ENCODE measurements at places on chromosomes 4 and X. TPM values are rescaled to one million over a fixed set of nuclear protein-coding genes. Genes with fewer than 3 reads are reported as not detected.

TRIM60 gene
- total RNA-seq, result not detected

MAGEB17 gene
- total RNA-seq, result not detected

SUPT20HL2 gene
- total RNA-seq, result not detected

DOK7 gene
- total RNA-seq, result not detected

PCSK1N gene
- 24.1 TPM for total RNA-seq

FBXL5 gene
- total RNA-seq, result 32.7 TPM

- no peak for DNase-seq
- H3K36me3 ChIP-seq, result no peaks in the 10 kb centered on the region
- no peaks in the 10 kb centered on the region for H3K27me3 ChIP-seq
- H3K4me3 ChIP-seq, result no peak overlapping the region
- H3K4me1 ChIP-seq, result peaks cover 6% of the 10 kb centered on the region
- no peak overlapping the region for H3K27ac ChIP-seq
Measured at GRCh38 chr4:119020158-119020557, 115.5 kb upstream of the MYOZ2 start.

GRCh38 chr4:182413550-182413949 lies 170.3 kb downstream of the TENM3 start:
- no peak for DNase-seq
- H3K27me3 ChIP-seq, result no peaks in the 10 kb centered on the region
- H3K4me1 ChIP-seq, result no peaks in the 10 kb centered on the region
- no peaks in the 10 kb centered on the region for H3K36me3 ChIP-seq
- H3K27ac ChIP-seq, result no peak overlapping the region

DNA sequence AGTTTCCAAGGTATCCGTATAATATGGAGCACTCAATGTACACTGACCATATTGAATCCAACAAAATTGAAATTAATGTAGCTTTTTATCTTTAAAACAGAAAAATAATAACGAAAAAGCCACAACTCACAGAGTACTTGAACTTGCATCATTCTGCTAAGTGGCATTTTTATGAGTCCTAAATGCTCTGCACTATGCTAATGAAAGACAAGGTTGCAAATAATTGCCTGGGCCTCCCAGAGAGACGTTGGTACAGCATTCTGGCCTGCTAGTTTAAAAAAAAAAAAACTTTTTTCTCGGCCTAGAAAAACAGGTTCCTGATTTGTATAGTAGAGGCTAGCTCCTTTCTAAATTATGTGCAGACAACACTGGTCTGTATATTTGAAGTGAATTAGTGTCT lies 4.3 kb upstream of the FAM9B start:
- H3K27me3 ChIP-seq, result no peaks in the 10 kb centered on the region
- no peak overlapping the region for H3K4me3 ChIP-seq
- no peaks in the 10 kb centered on the region for H3K36me3 ChIP-seq
- DNase-seq, result no peak
- H3K27ac ChIP-seq, result no peak overlapping the region
- no peaks in the 10 kb centered on the region for H3K4me1 ChIP-seq

DNA sequence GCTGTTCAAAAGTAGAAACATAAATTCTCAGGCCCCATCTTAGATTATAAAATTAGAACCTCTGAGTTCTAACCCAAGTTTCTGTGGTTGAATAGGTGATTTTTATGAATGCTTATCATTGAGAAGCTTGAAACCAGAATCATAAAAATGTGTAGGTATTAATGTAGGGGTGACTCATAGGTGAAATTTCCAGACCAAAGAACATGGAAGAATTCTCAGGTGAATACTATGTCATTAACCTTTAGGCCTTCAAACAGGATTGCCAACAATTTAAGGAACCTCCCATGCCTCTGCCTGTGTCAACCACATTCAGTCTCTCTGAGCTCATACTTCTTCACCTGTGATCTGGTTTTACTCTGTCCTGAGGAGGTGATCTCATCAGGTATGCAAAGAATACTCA lies 177.8 kb downstream of the NPFFR2 start:
- H3K27ac ChIP-seq, result no peak overlapping the region
- DNase-seq, result peak; percentile 22
- no peaks in the 10 kb centered on the region for H3K27me3 ChIP-seq
- H3K4me3 ChIP-seq, result no peak overlapping the region

DNA sequence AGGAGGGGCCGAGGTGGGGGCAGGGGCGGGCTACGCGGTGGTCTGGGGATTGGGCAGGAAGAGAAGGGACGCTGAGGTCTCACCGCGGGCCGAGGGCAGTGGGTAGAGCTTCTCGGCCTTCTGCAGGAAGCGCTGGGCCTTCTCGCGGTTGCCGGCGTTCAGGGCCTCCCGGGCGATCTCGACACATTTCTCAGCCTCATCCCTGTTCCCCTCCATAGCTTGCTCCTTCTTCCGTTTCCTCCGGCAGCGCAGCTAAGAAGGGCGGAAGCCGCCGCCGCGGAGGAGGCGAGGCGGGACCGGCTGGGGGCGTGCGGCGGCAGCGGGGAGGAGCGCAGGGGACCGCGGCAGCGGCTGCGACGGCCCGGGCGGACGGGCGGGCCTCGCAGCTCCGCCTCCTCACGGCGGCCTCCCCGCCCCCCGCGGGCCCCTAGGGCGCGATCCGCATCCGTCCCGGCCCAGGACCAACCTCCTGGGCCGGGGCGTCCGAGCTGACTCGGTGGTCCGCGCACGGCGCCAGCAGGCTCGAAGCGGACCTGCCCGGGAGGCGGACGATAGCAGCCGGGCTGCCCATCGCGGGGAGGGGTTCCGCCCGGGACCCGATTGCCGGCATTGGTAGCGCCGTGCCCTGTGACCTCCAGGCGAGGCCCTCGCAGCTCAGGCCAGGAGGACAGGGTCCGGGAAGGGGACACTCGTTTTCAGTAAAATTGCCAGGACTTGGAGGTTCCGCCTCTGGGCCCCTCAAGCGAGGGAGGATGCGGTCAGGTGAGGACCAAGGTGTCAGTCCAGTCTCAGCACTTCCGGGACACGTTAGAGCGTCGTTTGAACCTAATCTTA lies at the start of gene DNAJB14:
Gene DNAJB14, minus strand, starts transcription at position 263 of the 834 bp plus-strand sequence. Its CDS starts 47 bp downstream, at position 216.
- DNase-seq, result peak; percentile 72
- H3K27me3 ChIP-seq, result no peaks in the 10 kb centered on the region
- H3K27ac ChIP-seq, result peak within 1 kb of the TSS; percentile 99
- H3K4me1 ChIP-seq, result peaks cover 16% of the 10 kb centered on the region
- H3K36me3 ChIP-seq, result no peaks in the 10 kb centered on the region
- peak within 1 kb of the TSS; percentile 84 for H3K4me3 ChIP-seq

DNA sequence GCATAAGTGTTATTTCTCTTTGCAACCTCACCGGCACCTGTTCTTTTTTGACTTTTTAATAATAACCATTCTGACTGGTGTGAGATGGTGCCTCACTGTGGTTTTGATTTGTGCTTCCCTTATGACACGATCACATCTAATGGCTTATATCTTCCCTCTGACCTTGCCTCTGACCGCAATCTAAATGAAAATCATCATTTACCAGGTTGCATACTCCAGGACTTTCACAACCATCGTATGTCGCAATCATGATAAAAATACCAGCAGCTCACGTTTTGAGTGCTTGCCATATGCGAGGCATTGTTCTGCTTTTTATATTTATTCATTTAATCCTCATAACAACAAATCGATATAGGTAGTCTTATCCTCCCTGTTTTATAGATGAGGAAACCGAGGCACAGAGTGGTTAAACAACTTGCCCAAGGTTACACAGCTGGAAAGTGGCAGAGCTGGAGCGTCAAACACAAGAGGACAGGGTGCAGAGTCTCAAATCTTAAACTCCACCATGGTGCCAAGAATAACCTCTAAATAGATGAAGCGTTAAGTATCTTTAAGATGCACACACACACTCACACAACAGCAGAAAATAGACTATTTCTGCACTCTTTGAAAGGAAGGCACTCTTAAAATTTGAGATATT lies 102.2 kb downstream of the SEL1L3 start:
- H3K27ac ChIP-seq, result no peak overlapping the region
- no peaks in the 10 kb centered on the region for H3K27me3 ChIP-seq
- no peaks in the 10 kb centered on the region for H3K36me3 ChIP-seq
- no peaks in the 10 kb centered on the region for H3K4me1 ChIP-seq
